ENCODE measurements at places on chromosomes 7 and 10.

GRCh38 chr7:66202441-66202840 is 2.7 kb upstream of the TPST1 start:
- no peak for DNase-seq

DNA sequence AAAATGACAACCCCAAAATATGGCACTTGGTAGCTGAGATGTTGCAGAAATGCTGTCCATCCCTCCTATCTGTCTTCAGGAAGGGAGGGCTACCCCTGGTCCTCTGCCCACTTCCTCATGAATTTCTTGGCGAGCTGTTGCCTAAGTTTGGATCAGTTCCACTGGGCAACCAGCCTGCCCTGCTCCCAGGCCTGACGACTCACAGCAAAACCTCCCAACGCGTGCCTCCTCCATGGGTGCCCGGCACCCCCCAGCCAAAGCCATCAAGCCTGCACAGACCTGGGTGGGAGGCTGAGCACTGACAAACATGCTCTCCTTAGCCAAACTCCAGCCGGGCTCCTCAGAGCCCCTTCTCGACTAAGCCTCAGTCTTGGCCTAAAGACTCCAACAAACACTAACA is 8.9 kb downstream of the VSTM4 start:
- DNase-seq = no peak

DNA sequence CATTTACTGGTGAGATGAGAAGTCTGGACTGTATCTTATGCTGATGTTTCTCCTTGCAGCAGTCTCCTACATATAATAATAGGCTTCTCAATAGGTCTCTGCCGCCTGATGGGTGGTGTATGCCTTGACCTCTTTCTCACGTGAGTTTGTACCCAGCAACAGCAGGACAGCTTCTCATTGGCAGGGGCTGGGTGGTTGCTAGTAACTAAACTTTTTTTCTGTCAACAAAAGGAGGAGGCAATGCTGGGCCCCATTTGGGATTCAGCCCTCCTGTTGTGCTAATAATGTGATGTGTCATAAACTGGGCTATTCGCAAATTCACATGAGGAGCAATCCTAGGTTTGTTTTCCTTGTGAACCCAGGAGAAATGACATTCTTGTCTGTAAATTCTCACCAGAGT is 533.6 kb downstream of the GATA3 start:
- no peak for DNase-seq

- no peak for DNase-seq
These were observed 271.6 kb downstream of the RPS24 start for GRCh38 chr10:78305311-78305710.

GRCh38 chr7:109101332-109101731 is 531.7 kb downstream of the DNAJB9 start:
- no peak for DNase-seq

DNA sequence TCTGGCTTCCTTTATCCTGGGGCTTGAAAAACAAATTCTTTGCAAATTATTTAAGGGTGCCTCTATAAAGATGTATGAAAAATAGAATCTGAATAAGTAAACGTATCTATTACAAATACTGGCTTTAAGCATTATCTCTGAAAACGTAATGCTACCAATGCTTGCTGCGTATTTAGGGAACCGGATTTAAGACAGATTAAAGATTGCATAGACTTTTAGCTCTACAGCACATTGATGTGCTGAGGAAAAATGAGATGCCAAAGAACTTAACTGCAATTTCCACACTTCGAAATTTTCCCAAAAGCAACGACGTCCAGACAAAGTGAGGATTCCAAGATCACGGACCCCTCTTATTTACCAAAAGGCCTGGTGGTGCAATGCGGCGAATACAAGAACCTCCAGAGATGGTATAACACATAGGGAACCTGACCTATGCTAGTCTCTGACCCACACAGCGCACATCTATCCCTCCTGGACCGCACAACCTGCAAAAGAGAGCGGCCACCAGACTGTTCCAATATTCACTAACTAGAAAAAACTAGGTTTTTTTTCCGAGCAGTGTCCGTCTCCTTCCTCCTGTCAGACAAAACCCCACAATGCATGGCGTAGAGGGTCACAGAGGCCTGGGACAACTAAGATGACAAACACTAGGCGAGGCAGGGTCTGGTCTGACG is 34.3 kb upstream of the PHF14 start:
- no peak for DNase-seq

All from Calu3 (cell line).